Stomach (tissue), 19 donors: ENCODE measurements at places on chromosomes 16 and 17.

DNA sequence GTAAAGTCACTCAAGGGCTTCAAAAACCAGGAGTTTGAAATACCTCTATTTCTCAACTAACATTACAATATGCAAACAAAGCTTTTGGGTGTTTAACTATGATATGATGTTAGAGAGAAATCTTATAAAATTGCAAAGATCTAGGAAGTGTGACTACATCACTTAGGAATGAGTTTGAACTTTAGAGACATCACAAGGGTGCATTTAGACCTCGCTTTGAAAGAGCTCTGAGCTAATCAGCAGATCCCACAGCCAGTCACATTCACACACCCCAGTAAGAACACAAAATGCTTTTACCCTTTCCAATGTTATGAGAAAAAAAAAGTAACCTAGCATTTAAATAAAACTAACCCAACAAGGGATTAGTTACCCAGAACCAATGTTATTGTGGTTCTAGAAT lies 45.2 kb downstream of the HYDIN start:
- no peak for DNase-seq

DNA sequence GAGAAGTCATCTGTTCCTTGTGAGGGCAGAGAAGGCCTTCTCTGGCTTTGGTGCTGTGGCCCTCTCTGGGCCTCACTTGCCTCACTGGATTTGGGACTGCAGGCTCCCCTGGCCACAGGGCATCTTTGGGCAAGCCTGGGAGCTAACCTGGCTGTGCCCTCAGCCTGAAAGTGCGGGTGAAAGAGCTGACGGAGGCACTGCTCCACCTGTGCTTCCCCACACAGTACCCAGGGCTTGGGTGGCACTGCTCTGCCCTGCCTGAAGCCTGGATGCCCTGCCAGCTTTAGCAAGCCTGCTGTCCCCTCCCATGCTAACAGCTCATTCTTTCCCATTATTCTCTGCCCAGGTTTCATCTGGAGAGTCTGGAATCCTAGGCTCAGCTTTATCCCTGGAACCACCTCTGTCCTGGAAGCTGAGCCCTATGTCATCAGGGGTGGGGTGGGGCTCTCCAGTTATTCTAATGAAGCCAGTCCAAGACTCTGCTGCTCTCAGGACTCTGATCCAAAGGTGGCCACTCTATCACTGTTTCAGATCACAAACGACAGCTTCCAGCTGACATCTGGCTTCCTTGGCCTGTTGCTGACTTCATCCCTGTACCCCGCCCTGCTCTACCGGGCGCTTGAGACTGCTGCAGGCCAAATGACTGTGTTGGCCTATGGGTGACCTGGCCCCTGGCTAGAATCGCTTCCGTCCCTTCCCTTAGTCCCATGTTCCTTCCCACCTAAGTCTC lies 29.3 kb downstream of the HIC1 start:
- DNase-seq: peak; percentile 77

GRCh38 chr17:44204441-44204882 lies 4.8 kb upstream of the ATXN7L3 start:
- no peak for DNase-seq

GRCh38 chr16:27482397-27483087 lies 67.2 kb downstream of the GTF3C1 start:
- DNase-seq: no peak

DNA sequence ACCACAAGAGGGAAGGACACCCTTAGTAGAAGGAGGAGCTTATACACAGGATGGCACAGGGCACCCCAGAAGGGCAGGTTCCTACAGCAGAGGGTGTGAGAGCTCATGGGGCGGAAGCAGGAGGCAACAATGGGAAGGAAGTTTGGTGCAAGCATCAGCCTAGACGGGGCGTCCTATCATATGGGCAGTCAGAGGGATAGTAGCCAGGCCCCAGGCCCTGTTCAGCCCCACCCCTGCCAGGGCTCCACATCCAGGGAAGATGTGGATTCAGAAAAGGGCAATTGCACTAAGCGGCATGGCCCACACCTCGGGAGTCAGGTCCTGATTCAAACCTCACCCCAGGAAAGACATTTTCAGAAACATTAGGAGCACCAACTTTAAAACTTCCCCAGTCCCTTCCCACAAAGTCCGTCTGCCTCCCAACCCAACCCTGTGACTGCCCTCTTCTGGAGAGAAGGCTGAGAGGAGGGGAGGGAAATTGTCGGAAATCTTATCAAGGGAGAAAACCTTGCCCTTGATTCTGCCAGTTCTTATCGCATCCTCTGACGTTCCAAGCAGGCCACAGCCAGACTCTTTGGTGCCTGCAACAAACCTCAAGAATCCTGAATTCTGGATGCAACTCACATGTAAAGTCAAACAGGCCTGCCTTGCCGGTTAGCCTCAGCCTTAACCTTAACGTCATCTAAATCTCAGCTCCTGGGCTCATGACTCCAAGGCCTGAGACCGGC lies 198.8 kb upstream of the CDH5 start:
- DNase-seq: no peak

DNA sequence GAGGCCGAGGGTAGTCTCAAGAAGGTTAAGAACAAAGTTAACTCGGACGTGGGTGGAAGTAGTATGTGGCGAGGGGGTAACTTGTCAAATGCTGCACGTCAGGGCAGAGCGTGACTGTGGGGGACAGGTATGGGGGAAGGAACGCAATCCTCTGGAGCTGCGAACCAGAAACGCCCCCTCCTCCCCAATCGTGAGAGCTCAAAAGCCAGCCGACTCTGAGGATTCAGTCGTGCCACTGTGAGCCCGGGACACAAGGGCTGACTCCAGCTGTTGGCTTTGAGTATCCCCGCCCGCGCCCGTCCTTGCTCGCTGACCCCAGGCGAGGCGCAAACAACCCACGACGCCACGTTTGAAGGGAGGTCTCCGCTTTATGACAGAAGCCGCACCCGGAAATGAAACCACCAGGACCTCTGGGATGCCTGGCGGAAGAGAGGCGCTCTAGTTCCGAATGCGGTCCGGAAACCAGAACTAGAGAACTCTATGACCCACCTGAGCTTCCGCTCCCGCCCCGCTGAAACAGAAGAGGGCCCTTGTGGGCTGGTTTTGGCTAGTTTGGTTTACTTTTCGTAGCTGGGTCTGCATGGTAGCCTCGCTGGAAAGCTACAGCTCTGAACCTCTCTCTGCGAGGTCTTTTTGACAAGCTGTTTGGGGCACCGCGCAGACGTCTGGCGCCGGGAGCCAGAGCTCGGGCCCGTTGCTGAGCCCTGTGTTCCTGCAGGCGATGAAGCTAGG lies at the start of gene PEX12:
TSS of gene PEX12 (minus strand) at position 375 of the 732 bp plus-strand sequence. CDS start 550 bp downstream, outside the sequence.
- peak; percentile 88 for DNase-seq

GRCh38 chr17:78230996-78231935 lies at the start of gene TMEM235:
Gene TMEM235 (plus strand): TSS chr17:78231631. CDS start chr17:78232024, 393 bp downstream.
- no peak for DNase-seq

- peak; percentile 70 for DNase-seq
Measured at GRCh38 chr16:89363621-89364393, 126.6 kb downstream of the ANKRD11 start.

DNA sequence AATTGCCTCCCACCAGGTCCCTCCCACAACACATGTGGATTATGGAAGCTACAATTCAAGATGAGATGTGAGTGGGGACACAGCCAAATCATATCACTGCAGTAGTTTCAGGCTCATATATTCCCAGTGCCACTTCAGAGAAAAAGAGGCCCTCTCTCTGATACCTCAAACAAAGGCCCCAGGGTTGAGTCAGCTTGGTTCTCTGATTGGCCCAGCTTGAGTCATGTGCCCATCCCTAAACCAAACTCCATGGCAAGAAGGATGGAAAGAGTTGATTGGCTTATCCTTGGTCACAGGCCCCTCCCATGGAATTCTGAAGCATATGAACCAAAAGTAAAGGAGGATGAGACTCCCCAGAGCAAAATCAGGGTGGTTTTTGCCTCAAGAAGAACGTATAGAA lies 75.9 kb upstream of the IRX6 start:
- DNase-seq: no peak

DNA sequence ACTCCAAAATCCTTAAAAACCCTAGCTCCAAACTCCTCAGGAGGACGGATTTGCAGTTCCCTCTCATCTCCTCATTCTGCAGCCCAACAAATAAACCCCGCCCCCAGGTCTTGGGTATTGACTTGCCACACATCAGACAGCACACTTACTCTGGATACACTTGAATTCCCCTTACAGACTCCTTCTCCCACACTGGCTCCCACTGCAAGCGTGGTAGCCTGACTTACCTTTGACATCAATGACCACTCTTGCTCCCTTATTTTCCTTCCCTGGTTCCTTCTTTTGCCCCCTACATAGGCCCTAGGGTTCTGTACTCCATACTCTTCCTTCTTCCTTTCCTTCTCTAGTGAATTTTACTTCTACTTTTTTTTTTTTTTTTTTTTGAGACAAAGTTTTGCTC lies 7.5 kb downstream of the RFFL start:
- no peak for DNase-seq

DNA sequence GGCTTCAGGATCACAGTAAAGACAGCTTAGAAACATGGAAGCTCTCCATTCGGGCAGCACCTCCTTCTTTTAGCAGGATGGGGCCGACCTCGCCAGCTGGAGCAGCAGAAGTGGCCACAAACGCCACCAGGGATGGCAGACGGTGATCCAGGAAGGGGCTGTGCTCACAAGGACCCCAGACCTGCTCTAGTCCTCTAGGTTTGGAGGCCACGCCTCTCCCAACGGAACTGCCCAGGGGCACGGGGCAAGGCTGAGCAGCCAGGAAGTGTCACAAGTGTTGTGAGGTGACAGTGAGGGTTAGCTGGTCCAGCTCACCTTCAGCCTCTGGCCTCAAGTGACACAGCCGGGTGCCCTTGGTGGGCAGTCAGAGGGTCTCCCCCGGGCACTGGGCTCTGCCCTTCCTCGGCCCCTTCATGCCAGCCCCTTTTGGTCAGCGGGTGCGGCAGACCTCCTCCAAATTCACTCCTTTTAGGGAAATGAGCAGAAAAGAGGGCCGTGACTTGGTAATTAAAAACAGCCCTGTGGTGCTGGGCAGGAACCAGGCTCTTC lies 20.4 kb downstream of the CEP295NL start:
- DNase-seq: no peak

GRCh38 chr17:57980522-57980921 lies 7.5 kb downstream of the VEZF1 start:
- no peak for DNase-seq

GRCh38 chr16:16042076-16042475 lies 92.7 kb downstream of the ABCC1 start:
- peak; percentile 93 for DNase-seq

GRCh38 chr17:38719943-38720641 lies 10.0 kb upstream of the CISD3 start:
- DNase-seq: no peak

DNA sequence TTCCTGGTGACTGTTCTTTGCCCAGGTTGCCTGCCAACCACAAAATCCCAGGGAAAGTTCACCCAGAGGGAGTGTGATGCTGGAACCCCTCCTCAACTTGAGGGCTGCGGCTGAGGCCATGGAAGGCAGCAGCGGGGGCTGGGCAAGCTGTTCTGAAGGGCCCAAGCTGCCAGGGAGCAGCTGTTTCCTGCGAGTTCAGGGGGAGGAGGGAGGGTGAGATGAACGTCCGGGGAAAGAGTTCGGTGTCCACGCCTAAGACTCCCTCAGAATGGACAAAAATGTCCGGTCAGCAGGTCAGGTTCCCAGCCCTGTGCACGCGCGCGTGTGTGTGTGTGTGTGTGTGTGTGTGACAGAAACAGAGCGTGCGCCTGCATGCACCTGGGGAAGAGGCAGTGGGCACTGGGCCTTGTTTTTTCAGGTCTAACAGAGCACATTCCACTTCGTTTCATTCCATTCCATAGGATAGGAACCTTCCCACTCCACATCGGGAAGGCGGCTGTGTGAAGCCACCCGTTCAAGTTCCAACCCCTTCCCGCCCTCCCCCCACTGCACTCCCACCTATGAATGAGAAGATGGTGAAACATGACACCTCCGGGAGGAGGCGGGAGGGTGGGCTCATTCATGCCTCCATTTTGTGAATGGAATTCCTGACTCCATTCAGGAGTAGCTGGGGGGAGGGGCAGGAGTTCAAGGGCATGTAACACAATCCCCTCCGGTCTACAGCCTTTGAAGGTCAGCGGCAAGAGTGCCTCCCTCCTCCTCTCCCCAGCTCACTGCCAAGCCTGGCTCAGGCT lies 15.7 kb downstream of the ETV4 start:
- peak; percentile 41 for DNase-seq

- peak; percentile 69 for DNase-seq
Measured at GRCh38 chr17:42518755-42519545, 17.1 kb upstream of the NAGLU start.

GRCh38 chr17:39604911-39605491 lies 2.7 kb downstream of the NEUROD2 start:
- no peak for DNase-seq

DNA sequence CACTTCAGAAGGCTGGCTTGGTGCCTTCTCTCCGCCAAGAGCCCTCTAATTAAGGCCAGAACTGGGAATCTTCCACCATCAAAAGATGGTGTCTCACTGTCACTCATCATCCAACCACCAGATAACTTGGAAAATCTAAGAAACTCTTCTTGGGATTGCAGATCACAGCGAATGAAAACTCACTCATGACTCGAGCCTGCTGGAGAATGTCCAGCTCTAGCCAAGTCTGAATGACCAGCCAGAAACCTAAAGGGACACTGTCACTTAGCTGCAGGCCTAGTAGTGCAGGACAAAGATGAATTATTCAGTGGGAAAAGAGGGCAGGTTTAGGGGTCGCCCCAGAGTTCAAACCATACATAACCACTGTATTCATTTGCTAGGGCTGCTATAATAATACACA lies 107.8 kb downstream of the XYLT1 start:
- DNase-seq: no peak

DNA sequence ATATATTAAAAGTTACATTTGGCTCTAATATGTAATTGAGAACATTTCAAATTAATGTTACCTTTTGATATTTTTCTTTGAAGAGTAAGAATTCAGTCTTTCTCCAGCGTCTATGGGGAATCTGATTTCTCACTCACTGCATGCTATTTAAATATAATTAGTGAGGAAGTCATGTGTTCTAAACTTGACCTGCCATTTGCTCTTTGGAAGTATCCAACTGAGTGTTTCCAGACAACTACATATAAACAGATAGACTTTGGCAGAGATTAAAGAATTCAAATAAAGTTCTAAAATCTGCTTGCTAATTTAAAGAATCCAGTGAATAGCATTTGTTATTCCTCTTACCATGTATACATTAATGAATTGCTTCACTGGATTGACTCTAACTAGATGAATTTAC lies 23.5 kb downstream of the OMG start:
- DNase-seq: no peak

DNA sequence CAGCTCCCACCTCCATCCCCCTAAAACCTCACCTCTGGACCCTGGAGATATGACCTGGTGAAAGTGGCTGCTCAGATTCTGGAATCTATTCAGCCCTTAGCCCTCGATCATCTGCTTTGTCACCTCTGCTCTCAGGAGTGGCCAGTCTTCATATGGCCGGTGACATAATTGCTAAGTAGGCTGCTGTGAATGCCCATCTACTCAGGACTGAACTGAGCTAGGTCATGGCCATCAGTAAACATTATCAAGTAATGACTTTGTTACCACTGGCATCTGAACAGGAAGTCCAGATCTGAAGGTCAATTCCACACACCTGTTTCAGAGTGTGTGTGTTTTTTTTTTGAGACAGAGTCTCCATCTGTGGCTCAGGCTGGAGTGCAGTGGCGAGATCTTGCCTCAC lies 78.6 kb downstream of the CDK5R1 start:
- DNase-seq: peak; percentile 10
